DMS153 (cell line): ENCODE measurements at places on chromosomes 5 and 9.

DNA sequence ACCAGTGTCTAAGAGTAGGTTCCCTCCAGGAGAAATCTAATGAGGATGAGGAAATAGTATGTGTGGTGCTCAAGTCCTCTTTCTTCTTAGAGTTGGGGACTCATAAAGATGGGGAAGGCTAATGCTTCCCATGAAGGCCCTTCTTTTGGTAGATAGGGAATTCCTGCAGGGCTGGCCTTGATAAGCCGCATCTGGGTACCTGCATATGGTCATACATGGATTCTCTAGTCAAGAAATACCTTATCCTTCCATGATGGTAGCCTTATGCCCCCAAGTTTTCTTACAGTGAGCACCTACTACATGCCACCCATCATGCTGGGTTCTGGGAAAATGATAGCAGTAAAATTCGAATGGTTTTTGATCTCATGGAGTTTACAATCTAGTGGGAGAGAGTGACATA lies 382.6 kb downstream of the KDM4C start:
- DNase-seq = no peak

GRCh38 chr5:93579692-93580062 lies 1.3 kb downstream of the NR2F1-AS1 start:
- no peak for DNase-seq

DNA sequence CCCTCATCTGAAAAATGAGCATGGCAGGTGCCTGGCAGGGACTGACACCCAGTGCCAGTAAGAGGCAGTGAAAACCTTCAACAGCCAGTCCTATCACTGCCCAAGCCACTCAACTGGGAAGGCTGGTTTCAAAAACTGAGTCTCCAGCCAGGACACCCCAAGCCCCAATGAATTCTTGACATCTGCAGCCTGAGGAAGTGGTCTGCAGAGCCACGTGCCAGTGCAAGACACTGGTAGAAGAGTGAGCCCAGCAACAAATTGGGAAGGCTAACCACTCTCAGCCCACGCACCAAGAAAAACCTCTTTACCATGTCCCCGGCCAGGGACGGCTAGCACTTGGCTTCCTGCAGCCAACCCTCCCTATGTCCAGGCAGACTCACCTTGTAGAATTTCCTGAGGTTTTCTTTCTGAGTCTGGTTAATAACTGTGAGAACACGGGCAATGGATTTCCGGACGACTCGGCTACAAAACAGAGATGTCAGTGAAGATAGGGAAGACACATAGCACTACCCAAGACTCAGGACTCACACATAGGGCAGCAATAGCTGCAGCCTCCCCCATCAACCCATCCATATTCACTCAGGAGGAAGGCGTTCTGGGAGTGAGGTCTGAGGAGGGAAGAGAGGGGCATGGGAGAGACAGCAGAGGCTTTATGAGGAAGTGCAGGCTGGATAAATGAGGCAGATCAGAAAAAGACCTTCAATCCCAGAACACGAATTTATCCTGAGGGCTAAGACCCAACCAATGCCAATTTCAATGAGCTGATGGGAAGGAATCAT lies 1.8 kb downstream of the RPL35 start:
- no peak for DNase-seq

DNA sequence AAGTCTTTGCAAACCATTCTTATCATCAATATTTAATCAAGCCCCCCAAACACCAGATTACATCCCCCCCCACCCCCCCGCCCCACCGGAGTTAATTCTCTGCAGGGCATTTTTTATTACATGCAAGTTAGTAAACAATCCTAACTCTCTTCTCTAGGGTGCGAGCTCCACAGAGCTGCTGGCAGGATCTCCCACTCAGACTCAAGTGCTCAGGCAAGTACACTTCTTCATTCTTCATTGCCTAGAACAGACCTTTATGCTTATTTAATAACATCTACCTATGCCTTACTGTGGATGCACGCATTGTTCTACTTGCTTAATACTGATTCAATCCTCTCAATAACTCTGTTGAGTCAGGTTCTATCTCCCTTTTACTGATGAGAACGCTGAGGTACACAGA lies 9.9 kb downstream of the SAXO1 start:
- no peak for DNase-seq

GRCh38 chr5:4205398-4205797 lies 609.8 kb downstream of the IRX1 start:
- no peak for DNase-seq

DNA sequence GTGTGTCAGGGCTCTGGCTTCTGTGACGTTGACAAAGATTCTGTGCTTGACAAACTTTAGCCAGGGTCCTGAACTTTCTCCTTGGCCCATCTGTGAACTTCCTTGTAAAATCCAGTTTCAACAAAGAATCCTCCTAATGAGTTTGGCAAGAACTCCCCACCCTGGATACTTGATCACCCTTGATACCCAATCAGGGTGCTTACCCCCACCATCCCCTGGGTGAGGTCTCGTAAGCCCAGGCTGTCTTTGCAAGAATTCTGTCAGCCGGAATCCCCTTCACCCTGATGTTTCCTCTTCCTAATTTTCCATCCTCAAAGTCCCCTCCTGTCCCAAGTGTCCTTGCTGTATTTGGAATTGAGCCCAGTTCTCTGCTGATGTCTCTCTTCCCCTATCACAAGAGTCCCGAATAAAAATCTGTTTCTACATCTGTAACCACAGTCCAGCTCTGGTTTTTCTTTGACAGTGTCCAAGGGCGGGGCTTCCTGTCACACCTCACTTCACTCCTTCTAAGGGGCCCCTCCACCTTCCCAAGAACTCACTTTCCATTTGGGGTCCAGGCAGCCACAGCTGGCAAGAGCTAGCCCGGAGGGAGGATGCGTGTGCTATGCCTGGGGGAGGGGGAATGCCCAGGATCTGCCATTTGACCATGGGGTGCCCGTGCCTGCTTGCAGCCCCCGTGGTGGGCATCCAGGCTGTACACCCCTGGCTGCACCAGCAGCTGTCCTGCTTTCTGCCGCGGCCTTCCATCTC lies 2.7 kb upstream of the CARD19 start:
- no peak for DNase-seq

- DNase-seq = no peak
Measured at GRCh38 chr5:121975294-121975693, 13.5 kb downstream of the SRFBP1 start.

GRCh38 chr9:8784838-8785237 lies 985.3 kb upstream of the DMAC1 start:
- no peak for DNase-seq

DNA sequence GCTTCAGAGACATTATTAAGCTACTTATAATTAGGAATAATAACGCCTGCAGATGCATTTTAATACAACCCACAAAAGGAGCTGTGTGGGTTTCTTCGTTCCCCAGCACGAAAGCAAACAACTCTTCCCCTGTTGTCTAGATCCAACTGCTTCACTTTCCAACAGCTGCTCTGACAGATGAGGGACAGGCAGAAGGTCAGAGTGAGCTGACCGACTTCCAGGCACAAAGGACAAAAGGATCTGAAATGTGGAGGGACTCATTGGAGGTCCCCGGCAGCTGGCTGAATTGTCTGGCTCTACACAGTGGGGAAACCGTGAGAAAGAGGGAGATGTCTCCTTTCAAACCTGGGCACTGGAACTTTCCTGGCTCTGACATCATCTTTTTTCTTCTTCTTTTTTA lies 79.1 kb upstream of the ALDH1B1 start:
- DNase-seq = no peak
